Renal cortex interstitium (tissue), 15 donors: ENCODE measurements at places on chromosomes 6 and 20.

- no peak for DNase-seq
These were observed 244.7 kb upstream of the RNF24 start for GRCh38 chr20:4260102-4260501.

DNA sequence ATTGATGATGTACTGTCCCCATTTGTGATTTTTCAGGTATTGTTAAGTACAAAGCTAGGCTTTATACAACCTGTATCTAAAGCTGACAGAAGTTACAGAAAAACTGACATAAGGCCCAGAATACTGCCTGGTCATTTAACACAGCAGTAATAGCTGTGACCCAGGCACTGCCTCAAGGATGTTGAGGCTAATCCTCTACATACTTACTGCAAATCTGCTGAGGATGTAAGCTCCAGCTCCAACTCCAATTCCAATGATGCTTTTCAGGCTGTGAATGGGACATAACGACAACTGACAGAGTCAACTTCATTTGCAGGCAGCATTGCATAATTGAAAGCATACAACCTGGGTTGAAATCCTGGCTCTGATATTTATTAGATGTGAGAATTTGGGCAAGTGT is 36.3 kb upstream of the SLA2 start:
- DNase-seq, result no peak

DNA sequence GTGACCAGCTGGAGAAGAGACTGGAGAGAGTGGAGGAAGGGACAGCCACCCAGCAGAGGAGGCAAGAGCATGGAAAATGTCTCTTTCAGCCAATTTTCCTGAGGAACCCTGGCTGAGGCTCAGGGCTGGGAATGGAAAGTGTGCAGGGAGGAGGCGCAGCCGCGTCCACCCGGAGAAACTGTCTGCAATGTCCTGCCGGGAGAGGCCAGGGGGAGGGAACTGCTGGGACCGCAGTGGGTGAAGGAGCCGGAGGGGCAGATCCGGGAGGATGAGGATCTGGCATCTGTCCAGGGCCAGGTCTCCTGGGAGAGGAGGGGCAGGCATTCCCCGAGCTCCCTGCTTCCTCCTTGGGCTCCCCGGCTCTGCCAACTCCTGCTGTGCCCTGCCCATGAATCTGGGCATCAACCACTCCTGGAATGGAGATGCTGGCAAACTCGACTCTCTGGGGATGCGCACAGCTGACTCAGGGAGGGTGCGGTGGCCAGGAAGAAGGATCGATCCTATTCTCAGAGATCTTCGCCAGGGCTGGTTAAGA is 17.4 kb upstream of the HM13 start:
- no peak for DNase-seq

GRCh38 chr20:36745234-36745926 is 510 bp downstream of the NDRG3 start:
- DNase-seq, result no peak

DNA sequence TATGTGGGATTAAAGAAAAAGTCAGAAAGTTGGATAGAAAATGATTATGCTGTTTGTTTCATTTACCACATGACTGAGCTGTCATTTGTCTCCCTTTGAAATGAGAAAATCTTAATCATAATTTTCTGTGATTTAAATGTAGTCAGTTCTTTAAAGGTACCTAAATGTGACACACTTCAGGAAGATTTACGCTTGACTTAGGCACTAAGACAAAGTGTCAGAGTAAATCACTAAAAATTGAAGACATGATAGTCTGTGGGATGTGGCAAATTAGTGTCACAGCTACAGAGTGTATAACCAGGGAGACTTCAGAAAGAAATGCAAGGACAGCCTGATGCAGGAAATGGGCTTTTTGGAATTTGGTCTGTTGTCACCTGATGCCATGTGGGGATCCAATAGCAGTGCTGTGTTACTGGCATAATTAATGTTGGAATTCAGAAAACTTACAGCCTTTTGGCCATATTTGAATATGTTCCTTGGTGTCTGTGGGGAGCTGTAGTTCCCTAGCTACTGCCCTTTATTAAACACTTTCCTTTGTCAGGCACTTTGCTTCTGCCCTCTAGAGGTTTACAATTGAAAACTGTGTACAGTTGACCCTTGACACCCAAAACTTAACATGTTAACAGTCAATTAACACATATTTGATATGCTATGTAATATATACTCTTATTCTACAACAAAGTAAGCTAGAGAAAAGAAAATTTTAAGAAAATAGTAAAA is 493.8 kb downstream of the UTRN start:
- no peak for DNase-seq

- no peak for DNase-seq
These were observed 350.9 kb upstream of the NRSN1 start for GRCh38 chr6:23775127-23775526.

GRCh38 chr6:1600063-1600763 is 9.5 kb upstream of the FOXC1 start:
- no peak for DNase-seq

GRCh38 chr6:109454496-109455436 is 806 bp downstream of the MICAL1 start:
- no peak for DNase-seq

- no peak for DNase-seq
These were observed 178.9 kb downstream of the PHF3 start for GRCh38 chr6:63814459-63814858.

- DNase-seq, result no peak
These were observed 292.9 kb upstream of the ZFP64 start for GRCh38 chr20:52484438-52484837.

- no peak for DNase-seq
These were observed 509.0 kb downstream of the CD83 start for GRCh38 chr6:14626556-14626955.

DNA sequence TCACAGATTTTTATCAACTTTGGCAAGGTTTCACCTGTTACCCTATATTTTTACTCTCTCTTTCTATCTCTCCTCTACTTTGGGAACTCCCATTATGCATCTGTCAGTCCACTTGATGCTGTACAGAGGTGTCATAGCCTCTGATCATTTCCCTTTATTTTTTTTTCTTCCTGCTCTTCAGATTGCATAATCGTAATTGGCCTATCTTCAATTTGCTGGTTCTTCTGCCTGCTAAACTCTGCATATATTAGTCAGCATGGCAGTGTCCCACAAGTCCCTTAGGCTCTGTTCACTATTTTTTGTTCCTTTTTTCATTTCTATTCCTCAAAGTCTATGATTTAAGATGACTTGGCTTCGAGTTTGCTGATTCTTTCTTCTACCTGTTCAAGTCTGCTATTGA is 44.7 kb upstream of the MICB start:
- no peak for DNase-seq

DNA sequence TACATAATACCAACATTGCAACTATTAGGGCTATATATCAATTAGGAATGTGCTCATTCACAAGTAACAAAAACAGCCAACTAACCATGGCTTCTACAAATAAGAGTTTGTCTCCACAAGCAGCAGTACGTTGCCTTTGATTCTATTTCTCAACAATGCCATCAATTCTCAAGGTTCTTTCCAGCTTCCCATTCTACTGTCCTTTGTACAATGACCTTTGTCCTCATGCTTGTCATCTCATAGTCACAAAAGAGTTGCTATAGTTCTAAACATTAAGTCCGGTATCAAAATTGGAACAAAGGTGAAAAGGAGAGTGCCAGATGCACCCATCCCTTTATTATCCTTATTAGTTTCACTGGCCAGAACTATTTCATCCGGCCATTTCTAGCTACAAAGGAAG is 30.8 kb upstream of the IRAK1BP1 start:
- no peak for DNase-seq

DNA sequence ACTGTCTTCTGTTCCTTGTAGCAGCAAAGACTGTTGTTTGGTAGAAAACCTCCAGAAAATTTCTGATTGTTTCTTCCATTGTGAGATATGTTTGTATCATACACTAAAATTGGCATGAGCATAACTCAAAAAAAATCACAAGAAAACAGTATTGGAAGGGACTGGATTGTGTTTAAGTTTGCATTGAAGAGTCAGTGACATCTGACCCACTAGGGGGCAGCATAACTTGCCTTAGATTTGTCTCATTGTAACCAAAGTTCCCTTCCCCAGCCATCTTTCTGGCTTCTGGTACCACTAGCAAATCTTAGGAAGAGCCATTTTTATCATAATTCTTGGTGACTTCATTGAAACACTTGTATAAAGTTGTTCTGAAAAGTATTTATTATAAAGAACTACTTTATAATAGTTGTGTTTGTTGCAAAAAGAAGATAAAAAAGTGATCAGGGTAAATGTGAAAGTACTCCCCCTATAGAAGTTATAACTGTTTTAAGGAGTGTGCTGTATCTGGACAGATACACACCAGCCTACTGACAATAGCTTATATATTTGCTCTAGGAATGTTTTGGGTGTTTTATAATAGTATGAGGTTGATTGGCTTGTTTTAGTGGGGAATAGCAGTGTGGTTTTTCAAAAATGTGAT is 7.7 kb downstream of the CSTF1 start:
- DNase-seq, result no peak

- DNase-seq, result no peak
These were observed 862.7 kb upstream of the FLRT3 start for GRCh38 chr20:15200147-15200565.

DNA sequence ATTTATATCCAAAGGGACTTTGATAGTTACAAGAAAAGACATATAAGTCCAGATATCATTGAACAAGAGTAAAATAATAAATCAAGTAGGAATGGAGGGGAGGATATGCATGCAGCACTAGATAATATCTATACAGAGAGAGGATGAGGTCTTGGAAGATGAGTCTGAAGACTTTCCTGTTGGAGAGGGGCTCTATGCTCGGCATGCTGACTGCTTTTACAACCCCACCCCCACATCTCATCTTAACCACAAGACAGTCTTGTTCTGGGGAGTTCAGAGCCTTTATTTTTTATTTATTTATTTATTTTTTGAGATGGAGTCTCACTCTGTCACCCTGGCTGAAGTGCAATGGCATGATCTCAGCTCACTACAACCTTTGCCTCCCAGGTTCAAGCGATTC is 48.4 kb upstream of the IER3 start:
- DNase-seq, result no peak

DNA sequence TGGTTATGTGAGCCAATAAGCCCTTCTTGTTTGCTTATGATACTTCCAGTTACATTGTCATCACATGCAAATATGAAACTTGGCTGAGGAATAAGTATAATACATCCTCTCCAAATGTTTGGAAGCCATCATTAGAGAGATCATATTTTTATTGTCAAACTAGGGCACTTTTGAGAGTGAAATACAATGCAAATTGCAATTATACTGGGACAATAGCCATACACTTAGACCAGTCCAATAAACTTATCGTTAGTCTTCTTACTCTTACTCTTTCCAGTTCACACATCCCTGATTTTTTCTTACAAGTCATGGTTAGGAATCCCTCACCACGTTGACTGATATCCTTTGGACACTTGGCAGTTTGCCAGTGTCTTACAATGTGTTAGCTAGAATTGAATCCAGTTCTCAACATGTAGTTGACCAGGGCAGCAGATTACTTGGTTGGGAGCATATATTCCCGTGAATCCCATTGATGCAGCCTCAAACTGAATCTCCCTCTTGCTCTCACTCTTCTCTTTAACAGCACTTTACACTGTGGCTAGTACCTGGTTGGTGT is 519.7 kb upstream of the ID4 start:
- DNase-seq, result no peak

DNA sequence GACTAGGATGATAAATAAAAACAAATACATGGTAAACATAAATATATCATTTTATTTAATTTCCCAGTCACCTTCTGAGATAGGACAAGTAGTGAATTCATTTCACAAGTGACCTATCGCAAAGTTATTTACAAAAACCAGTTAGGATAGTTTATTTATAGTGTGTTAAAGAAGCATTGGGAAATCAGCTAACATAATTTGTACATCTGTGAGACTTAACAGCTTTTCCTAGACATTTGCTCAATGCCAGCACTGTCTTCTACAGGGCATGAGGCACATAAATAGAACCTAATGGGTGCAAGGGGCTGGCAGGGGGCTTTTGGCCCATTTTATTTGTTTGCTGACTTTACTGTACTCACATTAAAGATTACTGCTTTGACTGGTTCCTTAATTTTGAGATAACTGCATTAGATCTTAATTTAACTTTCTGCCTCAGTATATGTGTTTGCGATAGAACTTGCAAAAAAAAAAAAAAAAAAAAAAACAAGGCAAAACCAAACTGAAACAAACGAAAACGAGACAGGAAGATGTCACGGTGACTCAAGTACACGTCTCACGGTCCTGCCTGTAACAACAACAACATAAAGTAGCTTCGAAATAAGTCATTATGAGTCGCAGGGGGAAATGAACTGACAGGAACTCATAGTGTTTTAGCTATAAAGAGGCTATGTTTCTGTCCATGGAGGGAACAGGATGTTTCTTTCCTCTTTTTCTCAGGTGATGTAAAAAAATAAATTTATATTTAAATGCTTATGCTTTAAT is 133.7 kb upstream of the GMDS start:
- DNase-seq, result no peak

DNA sequence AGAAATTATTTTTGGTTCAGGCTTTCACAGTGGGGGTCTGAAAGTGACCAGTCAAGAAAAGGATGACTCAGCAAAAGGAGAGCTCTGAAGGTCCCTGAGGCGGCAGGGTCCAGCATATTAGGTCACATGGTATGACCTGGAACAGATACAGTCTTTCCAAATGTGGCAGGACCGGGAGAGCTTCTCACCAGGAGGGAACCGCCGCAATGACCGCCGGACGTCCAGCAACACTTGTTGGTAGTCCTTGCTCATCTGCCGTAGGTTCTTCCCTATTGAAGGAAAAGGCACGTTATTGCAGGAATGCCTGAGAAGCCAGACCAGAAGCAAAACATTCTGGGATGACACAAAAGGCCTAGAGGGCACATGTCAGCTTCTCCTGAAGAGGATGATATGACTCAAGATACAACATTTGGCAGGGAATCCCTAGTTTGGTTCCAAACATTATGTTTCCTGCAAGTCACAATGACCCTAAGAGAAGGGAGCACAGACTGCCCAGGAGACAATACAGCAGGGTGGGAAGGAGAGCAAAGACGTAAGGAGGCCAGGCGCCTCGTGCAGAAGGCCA is 17.4 kb downstream of the TBC1D20 start:
- DNase-seq, result no peak

GRCh38 chr6:158772851-158773371 is 46.3 kb downstream of the EZR start:
- no peak for DNase-seq

DNA sequence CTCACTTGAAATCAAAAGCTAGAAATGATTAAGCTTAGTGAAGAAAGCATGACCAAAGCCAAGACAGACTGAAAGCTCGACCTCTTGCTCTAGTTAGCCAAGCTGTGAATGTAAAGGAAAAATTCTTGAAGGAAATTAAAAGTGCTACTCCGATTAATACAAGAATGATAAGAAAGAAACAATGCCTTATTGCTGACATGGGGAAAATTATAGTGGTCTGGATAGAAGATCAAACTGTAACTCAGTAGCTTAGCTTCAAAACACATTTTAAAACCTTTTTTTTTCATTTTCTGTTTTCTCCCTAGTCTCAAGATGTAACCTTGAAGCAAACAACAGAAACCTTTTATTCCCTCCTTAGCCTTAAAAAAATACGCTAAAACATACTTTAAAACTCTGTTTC is 11.4 kb upstream of the GJE1 start:
- no peak for DNase-seq

DNA sequence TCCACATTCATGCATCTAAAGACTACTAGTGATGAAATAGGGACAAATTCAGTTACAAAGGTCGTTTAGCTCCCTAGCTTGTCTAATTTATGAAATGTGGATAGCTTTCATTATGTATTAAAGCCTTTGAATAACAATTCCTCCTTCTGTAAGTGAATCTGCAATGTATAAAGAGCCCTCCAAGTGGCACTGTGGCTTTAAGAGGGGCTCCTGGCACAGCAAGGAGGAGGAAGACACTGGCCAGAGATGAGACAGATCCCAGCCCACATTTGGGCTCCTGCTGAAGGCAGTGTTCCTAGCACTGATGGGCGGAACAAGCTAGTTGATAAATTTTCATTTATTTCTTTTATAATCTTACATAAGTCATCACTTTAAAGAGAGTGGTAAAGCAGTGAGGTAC is 17.6 kb upstream of the FUCA2 start:
- DNase-seq, result no peak
